ENCODE measurements at places on chromosomes 1 and 21.

DNA sequence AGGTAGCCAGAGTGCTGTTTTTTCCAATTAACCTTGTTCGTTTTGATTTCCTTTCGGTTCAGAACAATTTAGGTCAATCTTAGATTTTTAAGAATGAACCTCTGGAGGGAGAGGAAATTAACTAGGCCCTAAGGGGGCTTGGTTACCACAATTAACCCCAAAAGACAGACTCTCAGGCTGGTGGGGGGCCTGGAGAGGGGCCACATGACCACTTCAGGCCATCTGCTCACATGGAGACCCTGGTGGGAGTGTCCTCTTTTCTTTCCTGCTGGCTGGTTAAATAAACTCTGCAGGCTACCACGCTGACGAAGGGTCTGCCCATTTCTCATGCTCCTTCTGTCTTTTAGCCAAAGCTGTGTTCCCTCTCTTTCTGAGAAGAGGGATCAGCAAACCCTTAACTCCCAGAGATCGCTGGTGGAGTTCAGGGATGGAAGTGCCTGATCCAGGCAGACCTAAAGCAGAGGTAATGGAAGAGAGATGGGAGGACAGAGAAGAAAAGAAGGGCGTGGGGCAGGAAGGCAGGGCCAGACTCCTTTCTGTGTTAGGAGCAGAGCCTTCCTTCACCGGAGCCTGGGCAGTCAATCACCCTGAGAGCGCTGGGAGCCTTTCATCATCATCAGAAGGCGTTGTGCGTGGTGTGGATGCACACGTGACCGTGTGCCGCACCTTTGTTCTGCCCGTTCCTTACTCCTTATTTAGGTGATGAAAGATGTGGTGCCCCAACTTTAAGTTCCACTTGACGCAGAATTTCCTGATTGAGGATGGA, 58.5 kb downstream of the KIF26B start:
- no peak for DNase-seq

DNA sequence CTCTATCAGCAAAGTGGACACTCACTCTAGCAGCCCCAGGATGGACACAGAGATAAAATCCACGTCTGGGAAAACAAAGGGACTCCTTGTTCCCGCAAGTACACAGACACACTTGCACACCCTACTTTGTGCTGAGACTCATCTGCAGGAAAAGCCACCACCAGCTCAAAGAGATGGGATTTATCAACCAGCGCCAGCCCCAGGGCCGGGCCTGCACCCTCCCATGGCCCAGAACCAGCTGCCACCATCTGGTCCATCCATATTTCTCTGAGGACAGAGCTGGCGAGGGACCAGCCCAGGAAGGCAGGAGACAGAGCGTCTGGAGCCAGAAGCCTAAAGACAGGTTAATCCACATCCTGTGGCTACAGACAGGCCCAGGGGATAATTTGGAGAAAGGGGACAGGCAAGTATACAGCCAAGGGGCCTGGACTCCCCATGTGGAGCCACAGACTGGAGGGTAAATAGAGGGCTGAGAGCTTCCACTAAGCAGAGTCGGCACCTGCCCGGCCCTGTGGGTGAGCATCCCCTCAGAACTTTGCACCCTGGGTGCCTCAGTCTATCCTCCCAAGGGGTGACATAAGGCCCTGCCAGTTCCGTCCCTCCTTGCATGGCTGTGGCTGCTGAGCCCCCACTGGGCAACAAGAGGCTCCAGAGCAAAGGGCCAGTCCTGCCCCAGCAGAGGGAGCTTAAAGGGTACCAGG, 233.9 kb downstream of the PTPRU start:
- DNase-seq, result no peak

GRCh38 chr1:162019446-162019845, 4.2 kb downstream of the OLFML2B start:
- no peak for DNase-seq

DNA sequence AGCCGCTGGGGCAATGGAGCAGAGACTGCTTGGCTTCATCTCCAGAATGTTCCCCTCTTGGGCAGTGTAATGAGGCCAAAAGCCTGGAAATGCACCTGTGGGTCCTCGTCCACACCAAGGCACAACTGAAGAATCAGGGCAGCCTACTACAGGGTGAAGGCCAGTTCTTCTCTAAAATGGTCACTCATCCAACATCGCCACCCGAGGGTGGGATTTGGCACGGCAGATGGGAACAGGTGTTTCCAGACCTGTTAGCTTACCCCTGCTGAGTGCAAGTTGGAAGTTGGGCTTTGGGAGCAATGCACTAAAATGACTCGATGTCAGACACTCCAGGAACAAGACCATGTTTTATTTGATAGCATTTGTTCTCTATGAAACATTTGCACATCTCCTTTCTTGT, 543.7 kb downstream of the NPHP4 start:
- DNase-seq, result no peak

DNA sequence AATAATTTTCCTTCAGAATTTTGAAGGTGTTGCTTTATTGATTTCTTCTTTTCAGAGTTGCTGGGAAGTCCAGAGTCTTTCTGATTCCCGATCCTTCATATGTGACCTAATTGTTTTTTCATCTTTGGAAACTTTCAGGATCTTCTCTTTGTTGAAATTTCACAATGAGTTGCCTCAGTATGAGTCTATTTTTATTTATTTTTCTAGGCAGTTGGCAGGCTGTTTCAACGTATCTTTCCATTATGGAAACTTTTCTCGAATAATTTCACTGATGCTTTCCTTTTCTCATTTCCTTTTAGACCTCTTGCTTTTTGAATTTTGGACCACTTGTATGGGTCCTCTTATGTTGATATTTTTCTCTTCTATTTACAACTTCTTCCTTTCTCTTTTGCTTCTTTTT, 354.3 kb downstream of the TGFB2 start:
- no peak for DNase-seq

DNA sequence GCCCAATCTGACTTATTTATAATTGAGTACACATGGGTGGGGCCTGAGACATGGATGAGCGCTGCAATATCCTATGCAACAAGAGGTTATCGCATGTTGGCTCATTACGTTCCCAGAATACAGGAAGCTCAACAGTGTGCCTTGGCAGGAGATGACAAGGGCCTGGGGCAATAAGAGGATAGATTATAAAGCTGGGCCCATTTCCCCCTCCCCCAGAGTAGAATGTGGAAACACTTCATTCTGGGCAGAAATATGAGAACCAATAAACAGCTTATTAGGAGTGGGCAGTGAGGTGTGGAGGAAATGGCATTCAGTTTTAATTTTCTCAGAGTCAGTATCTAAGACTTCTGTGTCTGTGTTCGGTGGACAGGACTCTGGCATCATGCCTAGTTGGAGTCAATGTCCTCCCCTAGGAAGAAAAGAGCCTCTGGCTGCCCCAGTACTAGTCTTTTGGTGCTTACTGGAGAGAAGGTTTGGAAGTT, 92.8 kb downstream of the PIK3R3 start:
- peak; percentile 45 for DNase-seq
